Right cardiac atrium (tissue), 5 donors: ENCODE measurements at places on chromosomes 5 and 9. TPM values are rescaled to one million over a fixed set of nuclear protein-coding genes. Genes with fewer than 3 reads are reported as not detected.
A peak's percentile ranks its signal among the peaks of the same experiment; 100 is the strongest.

DNA sequence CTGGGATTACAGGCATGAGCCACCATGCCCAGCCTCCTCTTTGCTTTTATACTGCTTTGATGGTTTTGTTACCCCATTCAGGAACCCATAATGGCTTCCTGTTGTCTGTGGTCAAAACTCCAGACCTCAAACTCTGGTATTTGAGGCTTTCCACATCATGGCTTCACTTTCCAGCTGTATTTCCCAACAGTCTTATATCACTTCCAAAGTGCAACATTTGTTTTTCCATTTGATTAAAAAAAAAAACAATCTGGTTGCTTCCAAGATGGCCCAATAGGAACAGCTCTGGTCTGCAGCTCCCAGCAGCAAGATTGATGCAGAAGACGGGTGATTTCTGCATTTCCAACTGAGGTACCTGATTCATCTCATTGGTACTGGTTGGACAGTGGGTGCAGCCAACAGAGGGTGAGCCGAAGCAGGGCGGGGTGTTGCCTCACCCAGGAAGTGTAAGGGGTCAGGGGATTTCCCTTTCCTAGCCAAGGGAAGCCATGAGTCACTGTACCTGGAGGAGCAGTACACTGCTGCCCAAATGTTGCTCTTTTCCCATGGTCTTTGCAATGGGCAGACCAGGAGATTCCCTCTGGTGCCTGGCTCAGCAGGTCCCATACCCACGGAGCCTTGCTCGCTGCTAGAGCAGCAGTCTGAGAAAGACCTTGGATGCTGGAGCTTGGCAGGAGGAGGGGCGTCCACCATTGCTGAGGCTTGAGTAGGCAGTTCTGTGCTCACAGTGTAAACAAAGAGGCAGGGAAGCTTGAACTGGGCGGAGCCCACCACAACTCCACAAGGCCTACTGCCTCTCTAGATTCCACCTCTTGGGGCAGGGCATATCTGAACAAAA lies 458.4 kb downstream of the KDM4C start:
- no peak for DNase-seq

- no peak for DNase-seq
Observed at GRCh38 chr5:122639033-122639432, 135.8 kb upstream of the SNX2 start.

- DNase-seq = no peak
Observed at GRCh38 chr9:132327537-132327936, 27.2 kb downstream of the SETX start.

DNA sequence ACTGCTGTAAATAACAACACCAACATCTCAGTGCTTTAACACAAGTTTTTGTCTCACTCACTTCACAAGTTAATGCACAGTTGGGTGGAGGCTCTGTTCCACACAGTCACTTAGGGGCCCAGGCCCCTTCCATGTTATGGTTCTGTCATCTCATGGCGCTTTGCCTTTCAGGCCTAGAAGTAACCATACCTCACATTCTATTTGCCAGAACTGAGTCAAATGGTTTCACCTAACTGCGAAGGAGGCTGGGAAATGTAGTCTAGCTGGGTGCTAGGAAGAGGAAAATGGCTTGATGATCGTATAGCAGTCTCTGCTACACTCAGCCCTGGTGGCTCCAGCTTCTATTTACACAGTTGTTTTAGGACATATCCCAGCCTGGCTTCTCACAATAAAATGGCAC lies 23.1 kb upstream of the MVB12B start:
- no peak for DNase-seq

GRCh38 chr5:132001647-132002561 lies 9.6 kb downstream of the ACSL6 start:
- no peak for DNase-seq

DNA sequence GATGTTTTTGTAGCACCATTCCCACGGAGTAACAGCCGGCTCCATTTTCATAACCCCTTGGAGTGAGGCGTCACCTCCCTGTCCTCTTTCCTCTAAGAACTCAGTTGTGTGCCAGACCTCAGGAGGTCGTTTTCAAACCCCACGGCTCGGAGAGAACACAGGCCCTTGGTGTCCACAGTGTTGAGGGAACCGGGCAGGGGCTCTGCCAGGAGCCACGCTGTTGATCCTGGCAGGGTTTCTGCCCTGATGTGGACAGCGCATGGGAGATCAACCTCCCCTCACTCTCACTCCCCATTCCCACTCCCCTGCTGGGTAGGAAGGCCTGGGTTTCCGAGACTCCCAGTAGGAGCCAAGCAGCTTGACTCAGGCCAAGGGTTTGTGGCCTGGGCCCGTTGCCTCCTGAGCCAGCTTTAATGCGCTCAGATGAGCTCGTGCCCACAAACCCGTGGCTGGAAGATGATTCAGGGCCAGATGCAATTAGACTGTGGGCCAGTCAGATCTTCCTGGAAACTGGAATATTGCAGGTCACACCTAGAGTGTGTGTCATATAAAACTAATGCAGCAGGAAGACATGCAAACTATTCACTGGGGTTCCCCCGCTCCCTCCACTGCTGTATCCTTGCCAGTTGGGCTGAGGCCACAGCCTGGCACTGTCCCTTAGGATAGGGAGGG lies 133.4 kb downstream of the SLC12A2 start:
- peak; percentile 27 for DNase-seq

DNA sequence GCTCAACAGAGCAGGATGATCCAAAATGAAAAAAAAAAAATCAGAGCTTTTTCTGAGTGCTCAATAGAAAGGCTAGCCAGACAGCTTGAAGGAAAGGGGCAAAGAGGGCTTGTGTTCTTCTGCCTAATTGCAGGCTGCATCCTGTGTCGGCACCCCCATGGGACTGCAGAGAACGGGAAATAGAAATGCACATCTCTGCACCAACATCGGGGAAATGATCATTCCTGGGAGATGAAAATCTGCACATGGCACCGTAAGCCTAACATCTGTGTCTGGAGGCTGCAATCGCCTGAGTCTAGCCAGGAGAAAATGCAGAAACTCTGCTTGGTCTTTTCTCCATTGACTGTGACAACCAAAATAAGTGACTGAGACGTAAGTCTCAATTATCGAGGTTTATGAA lies 243.9 kb downstream of the ICE1 start:
- no peak for DNase-seq

- no peak for DNase-seq
Observed at GRCh38 chr9:120383611-120383998, 196.4 kb downstream of the CDK5RAP2 start.

- DNase-seq = no peak
Observed at GRCh38 chr9:87503927-87504326, 6.3 kb downstream of the DAPK1 start.

DNA sequence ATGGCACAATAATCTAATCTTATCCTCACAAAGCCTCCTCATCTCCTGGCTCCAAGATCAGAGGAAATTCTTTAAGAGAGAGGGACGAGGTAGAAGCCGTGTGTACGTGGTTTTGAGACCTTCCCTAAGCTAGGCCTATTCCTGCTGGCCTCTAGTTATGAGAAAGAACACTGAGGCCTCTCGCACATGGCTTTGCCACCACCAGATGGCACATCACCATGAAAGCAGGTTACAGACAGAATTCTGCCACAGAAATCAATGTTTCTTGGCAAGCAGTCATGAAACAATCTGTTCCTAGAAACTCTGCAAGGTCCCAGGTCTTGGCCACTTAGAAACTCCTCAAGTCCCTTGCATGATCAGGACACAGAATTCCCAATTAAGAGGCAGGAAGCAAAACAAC lies 268.2 kb upstream of the TAS2R1 start:
- DNase-seq = no peak

DNA sequence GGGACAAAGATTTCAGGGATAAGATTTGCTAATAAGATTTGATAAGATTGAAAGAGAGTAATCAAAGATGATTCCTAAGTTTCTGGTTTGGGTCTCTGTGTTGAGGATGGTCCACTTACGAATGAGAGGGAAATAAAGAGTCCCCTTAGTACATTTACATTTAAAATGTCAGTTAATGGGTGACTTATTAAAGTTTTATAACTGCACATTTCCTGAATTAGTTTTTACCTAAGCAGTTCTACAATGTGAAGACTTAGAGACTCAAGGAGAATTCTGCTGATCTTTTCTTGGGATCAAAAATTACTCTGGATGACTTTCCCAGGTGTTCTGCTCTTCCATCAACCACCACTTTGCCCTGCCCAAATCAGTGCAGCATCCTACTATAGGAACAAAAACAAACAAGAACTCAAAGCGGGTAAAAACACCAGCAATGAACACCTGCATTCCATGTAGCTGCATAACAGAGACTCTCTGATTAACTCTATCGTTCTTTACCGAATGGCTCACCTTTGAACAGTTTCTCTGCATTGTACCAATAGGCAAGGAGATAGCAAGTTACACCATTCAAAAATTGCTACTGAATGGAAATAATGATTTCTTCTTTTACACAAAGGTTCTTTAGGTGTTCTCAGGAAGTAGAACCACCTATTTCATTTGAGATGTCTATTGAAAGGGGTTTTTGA lies 65.3 kb downstream of the PRLR start:
- no peak for DNase-seq

DNA sequence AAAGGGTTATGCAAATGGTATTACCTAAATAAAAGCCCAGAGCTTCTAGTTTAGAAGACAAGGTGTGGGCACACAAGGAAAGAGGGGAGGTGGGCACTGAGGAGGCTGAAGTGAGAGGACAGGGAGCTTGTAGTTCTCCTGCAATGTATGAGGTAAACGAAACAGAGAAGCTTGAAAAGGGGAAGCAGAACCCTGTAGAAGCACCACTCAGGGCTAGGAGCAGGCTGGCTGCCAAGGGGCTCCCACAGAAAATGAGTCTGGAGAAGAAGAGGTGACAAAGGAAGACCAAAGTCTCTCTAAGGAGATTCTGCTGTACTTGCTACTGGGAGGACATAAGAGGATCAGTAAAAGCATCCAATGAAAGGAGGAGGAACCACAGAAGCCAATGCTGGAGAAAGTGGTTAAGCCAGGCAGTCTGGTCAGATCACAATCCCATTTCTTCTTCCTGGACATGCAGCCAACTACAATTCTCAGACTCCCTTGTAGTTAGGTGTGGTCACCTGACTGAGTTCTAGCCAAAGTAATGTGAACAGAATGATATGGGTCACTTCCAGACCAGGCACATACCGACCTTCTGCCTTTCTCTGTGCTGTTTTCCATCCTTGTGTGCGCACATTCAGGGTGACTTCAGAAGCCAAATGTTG lies 174.5 kb upstream of the MAP3K1 start:
- DNase-seq = peak; percentile 28

- no peak for DNase-seq
Observed at GRCh38 chr5:152953788-152954483, 536.5 kb upstream of the GRIA1 start.

GRCh38 chr9:112487799-112488340 lies 1.2 kb downstream of the KIAA1958 start:
- no peak for DNase-seq

DNA sequence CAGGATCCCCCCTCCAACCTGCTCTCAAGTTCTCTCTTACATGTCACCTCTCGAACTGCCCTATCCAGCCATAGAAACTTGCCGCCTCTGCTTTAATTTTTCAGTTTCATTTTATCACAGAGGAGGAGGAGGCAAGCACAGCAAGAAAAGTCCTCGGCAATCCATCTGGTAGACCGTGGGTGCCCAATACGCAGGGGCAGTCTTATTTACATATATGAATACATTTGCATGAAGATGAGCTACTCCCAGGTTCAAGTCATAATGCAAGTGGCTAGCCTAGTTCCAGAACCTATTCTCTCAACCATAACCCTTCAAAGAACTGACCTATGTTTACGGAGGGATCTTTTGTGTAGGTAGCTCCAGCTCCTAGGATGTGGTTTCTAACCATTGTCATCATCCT lies 223.2 kb upstream of the PANK3 start:
- no peak for DNase-seq

GRCh38 chr9:19641046-19641445 lies 147.8 kb downstream of the SLC24A2 start:
- no peak for DNase-seq

DNA sequence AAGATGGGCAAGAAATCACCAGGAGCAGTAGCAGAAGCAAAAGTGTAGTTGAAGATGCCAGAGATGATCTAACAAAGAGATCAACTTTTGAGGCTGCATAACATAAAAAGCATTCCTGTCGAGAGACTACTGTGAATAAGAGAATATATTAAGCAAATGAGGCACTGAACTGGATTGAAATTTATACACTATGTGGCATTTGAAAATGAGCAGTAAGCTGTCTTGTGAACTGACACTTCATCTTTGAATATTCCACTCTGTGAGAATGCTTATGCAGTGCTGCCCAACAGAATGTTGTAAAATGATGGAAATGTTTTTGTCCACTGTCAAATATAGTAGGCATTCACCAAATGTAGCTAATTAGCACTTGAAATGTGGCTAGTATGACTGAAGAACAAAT lies 18.9 kb upstream of the PRRC1 start:
- DNase-seq = no peak

DNA sequence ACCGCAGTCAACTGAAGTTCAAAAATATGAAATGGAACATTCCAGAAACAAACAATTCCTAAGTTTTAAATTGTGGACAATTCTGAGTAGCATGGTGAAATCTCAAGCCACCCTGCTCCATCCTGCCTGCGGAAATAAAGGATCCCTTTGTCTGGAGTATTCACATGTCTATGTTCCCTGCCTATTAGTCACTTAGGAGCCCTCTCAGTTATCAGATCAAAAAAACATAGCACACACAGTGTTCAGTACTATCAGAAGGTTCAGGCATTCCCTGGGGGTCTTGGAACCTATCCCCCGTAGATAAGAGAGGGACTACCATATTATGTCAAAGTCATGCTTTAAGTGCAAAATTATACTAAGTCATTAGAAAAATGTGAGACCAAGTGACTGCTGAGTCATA lies 300.8 kb downstream of the SEMA5A start:
- DNase-seq = no peak

DNA sequence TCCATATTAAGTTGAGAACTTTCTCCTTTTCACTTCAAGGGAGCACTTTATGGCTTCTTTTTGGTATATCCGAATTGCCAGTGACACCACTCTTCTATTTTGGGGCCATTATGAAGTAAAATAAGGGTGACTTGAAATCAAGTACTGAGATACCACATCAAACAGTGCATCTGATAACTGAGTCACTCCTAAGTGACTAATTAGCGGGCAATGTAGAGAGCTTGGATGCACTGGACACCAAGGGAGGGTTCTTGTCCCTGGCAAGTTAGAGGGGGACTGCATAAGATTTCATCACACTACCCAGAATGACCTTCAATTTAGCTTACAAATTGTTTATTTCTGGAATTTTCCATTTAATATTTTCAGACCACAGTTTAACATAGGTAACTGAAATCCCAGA lies 813.9 kb upstream of the CDH10 start:
- DNase-seq = no peak

- no peak for DNase-seq
Observed at GRCh38 chr5:63351164-63351563, 611.1 kb downstream of the HTR1A start.

- DNase-seq = peak; percentile 52
Observed at GRCh38 chr5:1768283-1769000, 31.2 kb downstream of the MRPL36 start.

BTNL8 gene
- total RNA-seq = not detected

PIP5K1B gene
- total RNA-seq = 38.1 TPM

GTF2H2 gene
- total RNA-seq = 5.2 TPM

BTNL3 gene
- 0.11 TPM for total RNA-seq

SCGB3A2 gene
- not detected for total RNA-seq

IL7R gene
- 0.34 TPM for total RNA-seq

IRX4 gene
- not detected for total RNA-seq

MARCHF11 gene
- 3.2 TPM for total RNA-seq

SPARC gene
- total RNA-seq = 896 TPM

WDR31 gene
- total RNA-seq = 7.5 TPM
